ENCODE measurements at places on chromosomes 2 and 18.

GRCh38 chr18:25282896-25283703, 68.9 kb downstream of the ZNF521 start:
- no peak for DNase-seq

GRCh38 chr18:79584491-79585394, 94.9 kb upstream of the CTDP1 start:
- no peak for DNase-seq

- no peak for DNase-seq
These were observed 21.9 kb upstream of the SLC35F6 start for GRCh38 chr2:26742048-26742770.

DNA sequence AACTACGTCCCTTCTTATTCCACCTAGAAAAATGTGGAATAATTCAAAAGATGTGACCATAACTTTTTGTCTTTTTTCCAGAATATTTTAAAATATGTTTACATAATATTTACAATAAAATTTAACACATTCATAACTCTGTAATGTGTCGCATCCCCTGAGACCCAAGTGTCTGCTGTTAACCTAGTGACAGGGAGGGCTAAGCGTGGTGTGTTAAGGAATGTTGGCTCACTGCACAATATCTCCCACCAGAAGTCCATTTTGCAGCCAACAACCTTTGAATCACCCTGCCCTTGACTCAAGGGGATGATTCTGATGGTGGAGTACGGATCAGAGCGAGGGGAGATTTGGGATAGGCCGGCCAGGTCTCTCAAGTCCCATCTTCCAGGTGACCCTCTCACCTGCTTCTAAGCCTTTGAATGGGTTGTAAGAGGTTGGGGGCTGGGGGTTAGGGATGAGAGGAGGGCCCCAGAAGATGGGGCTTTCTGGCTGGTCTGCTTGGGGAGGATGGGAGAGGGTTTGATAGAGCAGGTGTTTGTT, 43.3 kb downstream of the SERTAD2 start:
- no peak for DNase-seq

DNA sequence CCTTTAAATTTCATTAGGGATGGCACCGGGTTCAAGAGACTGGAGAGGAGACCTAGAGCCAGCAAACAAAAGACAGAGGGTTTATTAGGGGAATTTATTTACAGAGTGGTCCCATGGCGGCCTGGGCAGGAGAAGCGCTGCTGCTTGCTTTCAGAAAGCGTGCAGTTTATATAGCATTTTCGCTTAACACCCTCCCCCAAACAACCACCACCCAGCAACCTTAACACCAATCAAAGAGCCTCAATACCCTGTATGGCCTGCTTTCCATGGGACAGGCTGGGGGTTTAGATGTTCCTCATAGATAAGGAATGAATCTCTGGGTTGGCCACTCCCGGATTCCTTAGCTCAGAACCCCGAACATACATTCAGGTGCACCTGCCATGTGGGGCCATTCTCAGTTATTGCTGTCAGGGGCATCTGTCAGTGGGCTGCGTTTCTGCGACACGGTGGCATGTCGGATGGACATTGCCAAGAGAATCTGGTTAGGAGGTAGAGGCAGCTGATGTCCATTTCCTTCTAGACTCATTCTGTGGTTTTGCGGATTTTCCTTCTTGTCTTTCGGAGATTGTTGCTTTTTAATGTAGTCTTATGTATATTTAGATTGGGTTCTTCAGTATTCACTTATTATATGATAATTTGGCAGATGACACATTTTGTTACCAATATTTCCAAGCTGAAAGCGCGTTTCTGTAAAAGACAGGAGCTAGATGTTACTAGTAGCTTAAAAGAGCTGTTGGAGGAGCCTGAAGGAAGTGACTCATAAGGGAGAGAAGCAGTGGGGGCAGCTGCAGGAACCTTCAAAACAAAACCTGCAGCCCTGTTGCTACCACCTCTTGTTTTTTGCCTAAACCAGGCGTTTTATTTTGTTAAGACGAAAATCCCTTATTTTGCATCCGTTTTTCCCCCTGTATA, 7.2 kb downstream of the AGAP1 start:
- DNase-seq: no peak

DNA sequence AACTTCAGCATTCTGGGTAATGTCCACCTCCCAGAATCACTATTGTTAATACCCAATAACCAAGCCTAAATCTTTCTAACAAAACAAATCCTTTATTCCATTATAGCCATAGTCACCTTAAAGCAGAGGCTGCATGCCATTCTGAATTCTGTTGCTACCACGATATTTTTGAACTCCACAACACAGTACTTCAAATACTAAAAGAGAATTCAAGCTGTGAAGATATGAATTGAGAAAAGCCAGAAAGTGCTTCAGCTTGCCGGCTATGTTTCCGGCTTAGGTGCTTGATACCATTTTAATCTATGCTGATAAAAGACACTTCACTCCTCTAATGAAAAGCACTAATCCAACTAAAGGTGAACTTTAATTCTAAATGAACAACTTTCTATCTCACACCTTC, 41.3 kb downstream of the GAREM1 start:
- DNase-seq: no peak

DNA sequence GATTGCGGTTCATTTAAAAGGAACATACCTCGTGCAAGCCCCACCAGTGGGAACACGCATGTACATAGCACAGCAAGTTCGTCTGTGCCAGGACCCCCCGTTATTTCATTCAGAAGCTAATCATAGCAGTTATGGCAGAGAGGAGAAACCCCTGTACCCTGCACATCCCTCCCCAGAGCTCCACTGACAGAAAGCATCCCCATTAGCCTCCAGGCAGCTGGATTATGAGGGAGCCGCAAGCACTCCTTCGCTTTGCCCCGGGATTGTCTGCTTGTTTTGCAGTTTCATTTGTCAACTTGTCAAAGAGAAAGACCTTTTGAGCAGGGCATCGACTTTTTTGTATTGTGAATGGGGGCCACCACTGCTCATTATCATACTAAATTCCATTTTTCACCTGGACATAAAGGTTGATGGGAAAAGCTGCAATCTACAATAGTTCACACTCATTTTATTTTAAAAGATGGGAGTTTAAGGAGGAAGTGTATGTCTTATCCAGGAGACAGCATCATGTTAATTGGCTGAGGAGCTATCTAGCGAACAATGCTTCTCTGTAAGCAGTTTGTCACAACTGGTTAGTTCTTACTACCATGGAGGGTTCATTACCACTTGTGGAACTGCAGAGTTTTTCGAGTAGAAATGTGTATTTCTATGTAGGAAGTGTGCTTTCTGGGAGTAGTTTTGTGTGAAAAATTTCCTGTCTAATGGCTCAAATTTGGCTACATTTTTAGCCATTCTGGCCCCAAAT, 255.3 kb downstream of the THSD7B start:
- DNase-seq: no peak

DNA sequence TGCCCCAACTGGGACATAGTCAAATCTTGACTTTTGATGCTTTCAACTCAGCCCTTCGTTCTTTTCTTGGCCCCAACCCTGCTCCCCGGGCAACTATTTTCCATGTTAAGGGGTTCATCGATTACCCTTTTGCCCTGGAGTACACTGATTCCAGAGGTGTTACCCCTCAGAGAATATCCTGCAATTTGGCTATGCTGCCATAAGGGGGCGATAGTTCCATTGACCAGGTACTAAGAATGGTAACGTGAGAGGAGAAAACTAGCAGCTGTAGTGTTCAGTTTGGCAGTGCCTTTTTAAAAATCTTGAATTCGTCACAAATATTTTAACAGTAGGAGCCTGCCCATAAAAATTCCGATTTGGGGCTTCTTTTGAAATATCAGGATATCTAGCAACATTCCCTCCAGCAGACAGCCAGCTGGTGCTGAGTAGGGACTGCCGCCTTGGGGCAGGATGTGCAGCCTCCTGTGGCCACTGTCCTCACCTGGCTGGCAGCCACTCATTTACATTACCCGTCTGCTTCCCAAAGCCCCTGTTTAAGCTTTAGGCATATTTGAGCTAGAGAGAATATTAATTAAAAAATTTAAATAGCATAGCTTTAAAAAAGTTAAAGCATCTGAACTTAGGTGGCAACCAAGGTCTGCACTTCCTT, 146.3 kb upstream of the SKOR2 start:
- DNase-seq: no peak

DNA sequence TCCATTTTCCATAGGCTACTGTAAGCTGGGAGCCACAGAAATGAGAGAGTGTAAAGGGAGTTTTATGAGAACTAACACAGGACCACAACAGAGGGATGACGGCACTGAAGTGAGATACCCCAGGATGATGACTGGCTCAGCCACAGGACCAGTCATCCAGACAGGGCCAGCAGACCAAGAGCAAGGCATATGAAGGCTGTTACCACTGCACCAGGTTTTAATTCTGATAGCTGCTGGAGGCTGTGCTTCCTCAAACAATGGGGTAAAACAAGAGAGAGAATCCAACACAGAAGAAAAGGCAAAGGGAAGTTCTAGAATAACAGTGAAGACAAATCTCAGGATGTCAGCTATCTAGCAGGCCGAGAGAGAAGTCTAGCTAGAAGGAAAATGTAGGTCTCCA, 94.9 kb downstream of the BCL2 start:
- DNase-seq: no peak

- DNase-seq: no peak
These were observed at the start of gene RBMS1 for GRCh38 chr2:160493227-160494028. Gene RBMS1 (minus strand): TSS chr2:160493807. CDS start chr2:160493363, 444 bp downstream.

GRCh38 chr2:216673609-216674008, 21.7 kb downstream of the IGFBP5 start:
- no peak for DNase-seq

DNA sequence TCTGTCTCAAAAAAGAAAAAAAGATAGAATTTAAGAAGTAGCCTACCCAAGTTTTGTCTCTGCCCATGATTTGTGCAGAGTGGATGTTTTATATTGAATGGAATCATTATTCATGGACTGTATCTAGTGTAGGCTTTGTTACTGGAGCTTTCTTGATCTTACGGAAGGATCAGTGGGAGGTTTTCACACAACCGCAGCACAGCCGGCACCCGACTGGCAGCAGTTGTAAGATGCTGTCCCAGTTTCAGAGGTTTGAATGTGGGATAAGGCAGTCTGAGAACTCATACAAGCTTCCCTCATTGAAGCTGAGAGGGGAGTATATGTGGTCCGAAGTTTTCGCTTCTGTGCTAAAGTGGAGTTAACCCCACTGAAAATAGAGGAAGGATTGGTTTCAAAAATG, 19.7 kb upstream of the SAG start:
- DNase-seq: no peak

GRCh38 chr2:214747992-214748391, 61.5 kb downstream of the BARD1 start:
- no peak for DNase-seq

DNA sequence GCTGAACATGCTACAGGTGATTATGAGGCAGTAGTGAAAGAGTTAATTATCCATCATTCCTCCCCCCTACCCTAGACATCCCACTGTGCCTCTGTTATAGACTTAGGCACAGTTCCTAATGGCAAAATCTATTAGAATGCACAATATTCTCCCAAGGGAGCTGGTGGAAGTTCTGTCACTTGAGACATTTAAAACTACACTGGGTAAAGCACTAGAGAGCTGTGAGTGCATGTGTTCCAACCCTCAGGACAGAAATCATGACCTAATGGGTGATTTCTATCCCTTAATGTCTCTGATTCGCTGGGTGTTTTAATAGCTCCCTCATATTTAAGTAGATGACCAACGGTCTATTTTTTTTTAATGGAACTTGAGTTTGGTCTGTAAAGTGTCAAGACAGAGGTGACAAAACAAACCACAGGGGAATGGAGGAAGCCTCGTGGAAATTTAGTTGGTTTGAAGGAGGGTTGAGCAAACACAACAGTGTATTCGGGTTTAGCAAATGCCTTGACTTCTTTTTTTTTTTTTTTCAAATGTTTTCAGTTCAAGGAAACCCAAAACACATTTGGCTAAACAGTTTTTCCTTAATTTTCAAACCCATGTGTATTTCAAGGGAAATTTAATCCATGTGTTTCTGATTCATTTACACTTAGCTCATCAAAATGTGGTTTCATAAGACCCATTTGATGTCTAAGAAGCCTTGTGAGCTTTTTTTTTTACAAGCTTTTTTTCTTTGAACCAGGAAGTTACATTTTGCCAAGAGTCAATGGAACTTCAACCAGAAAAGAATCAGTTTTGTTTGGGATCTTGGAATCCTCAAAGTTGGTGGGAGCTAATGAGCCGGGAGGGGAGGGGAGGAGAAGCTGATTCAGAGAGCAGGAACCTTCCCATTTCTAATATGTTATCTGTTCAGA, 665.1 kb upstream of the ZEB2 start:
- DNase-seq: no peak

- DNase-seq: peak; percentile 18
These were observed 945 bp upstream of the ASXL2 start for GRCh38 chr2:25879133-25879730.

DNA sequence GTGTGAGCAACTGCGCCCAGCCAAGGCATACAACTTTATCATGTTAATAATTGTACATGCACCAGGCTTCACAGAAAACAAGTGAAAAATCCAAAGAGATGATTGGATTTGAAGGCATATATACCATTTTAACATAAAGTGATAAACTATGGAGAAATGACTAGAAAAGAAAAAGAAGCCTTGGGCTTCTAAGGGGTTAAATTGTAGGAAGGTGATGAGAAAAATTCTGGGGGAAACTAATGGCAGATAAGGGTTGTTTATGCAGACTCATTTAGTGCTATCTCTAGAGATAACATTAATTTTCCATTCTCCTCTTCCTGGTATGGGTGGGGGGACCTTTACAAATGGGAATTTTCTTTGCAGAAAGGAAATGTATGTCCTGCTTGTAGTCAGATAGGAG, 154.0 kb downstream of the TMEM17 start:
- DNase-seq: no peak

DNA sequence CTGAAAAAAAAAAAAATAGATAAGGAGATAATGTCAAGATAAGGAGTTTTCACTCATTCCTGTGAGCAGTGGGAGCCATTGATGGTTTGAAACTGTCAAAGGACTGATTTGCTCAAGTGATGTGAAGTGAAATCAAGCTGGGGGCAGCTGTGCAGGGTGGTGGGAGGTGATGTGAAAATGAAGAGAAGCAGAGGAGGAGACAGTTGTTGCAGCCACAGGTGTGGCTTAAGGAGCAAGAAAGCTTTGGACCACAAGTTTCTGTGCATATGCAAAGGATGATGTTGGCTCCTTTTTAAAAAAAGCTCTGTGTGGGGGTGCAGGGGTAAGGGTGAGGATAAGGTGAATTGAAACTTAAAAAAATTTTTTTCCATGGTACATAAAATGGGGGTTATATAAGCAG, 8.3 kb downstream of the EFR3B start:
- DNase-seq: no peak

- peak; percentile 45 for DNase-seq
These were observed 101.6 kb upstream of the FAM136A start for GRCh38 chr2:70403267-70404053.

- DNase-seq: no peak
These were observed 110.7 kb downstream of the NFATC1 start for GRCh38 chr18:79506191-79507075.

- no peak for DNase-seq
These were observed 22.7 kb upstream of the CASP8 start for GRCh38 chr2:201237486-201238123.

Measured in SHP77 (cell line).